ENCODE measurements at places on chromosomes 3 and 15.

- no peak for DNase-seq
Measured at GRCh38 chr3:108863799-108864135, 41.2 kb downstream of the TRAT1 start.

GRCh38 chr3:141491929-141492328 lies 5.1 kb downstream of the RASA2 start:
- no peak for DNase-seq

DNA sequence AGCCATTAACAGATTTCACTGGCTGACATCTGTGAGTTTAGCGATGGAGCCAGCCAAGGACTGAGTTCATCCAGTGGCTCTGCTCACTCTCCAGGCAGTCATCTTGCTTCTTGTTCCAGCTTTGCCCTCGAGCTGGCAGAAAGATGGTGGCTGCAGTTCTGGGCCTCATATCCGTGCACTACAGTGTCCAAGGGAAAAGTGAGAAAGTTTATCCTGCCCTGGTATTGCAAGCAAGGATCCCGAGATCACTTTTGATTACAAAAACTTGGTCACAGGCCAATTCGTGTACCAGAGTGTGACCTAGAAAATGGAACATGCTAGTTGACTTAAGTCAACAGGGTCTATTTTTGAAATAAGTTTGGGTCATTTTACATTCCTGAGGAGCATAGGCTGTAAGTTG lies 288.0 kb upstream of the CHRM5 start:
- no peak for DNase-seq

DNA sequence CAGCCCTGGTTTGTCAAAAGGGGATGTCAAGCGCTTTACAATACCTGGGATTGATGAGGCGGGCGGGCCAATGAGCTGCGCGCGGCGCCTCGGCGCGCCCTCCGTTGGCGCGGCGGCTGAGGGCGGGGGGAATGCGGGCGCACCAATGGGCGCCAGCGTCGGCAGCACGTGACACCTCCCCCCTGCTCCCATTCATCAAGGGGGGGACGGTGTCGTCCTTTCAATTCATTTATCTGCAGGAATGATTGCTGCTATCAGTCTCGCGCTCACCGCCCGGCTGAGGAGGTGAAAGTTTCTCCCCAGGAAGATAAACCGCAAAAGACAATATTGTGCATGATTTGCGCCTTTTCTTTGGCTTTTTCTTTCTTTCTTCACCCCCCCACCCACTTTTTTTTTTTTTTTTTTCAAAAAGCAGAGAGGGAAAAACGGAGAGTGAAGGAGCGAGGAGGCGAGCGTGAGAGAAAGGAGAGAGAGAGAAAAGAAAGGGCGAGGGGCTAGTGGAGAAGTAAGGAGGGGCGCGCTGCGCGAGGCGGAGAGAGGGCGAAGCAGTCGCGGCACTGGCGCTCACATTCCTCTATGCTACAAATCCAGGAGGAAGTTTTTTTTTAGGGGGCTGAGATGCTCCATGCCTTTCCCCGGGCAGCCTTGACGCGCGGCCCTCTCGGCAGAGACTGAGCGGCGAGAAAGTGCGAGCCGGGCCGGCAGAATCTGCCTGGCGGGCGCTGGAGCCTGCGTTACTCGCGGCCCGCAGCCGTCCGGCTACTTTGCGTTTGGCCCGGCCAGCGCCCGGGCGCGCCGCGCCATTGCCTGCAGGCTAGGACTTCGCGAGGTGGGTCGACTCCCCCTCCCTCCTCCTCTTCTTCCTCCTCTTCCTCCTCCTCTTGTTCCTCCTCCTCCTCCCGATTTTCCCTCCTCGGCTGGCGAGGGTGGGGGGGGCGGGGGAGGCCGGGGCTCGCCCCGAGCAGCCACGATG lies at the start of gene ZIC1:
ZIC1 (plus strand) TSS at position 223 of the 973 bp plus-strand sequence; CDS start at position 971, 748 bp downstream.
- no peak for DNase-seq

DNA sequence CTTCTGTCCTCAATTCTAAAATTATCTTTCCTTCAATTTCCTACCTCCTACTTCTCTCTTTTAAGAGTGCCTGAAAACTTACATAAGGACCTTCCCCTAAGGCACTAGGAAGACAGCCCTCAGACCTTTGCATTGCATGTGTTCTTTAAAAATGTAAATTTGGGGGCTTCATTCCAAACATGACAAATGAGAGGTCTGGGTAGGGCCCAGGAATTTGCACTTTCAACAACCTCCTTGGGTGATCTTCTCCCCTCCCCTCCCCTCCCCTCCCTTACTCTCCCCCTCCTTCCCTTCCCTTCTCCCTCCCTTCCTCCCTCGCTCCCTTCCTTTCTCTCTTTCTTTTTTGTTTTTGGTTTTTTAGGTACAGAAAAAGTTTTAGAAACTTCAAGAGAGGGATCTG lies 18.7 kb downstream of the USF3 start:
- DNase-seq = no peak

- DNase-seq = peak; percentile 6
Measured at GRCh38 chr3:110397115-110397514, 674.5 kb upstream of the NECTIN3 start.

- DNase-seq = no peak
Measured at GRCh38 chr15:98719137-98719740, 70.9 kb downstream of the IGF1R start.

DNA sequence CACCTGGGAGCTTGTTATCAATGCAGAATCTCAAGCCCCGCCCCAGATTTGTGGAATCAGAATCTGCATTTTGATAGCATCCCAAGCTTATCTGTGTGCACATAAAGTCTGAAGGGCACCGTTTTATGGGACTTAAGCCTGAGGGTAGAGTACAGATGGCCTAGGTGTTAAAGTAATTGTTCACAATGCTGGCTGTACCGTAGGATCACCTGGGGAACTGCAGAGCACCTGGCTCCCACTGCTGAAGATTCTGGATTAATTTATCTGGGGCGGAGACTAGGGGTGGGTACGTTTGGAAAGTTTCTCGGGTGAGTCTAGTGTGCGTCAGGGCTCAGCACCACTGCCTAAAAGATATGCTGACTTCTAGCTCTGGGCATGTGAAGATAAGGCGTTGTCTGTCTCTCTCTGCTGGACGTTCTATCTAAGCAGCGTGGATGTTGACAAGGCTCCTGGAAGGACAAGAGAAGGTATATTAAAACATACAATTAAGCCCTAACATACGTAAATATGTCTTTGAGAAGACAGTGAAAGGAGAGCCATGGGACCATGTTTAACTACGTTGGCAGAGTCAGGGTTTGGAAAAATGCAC lies 63.2 kb upstream of the RASGRP1 start:
- DNase-seq = peak; percentile 79

- peak; percentile 81 for DNase-seq
Measured at GRCh38 chr15:29822100-29822683, at the start of gene TJP1. Gene TJP1, minus strand, starts transcription at chr15:29822468. Its CDS starts 440 bp downstream, at chr15:29822028.

- DNase-seq = peak; percentile 2
Measured at GRCh38 chr15:100170291-100171210, 171.2 kb downstream of the ADAMTS17 start.
